ENCODE measurements at places on chromosomes 11 and 22.

- no peak for DNase-seq
Measured at GRCh38 chr22:40042312-40042711, 47.6 kb downstream of the FAM83F start.

DNA sequence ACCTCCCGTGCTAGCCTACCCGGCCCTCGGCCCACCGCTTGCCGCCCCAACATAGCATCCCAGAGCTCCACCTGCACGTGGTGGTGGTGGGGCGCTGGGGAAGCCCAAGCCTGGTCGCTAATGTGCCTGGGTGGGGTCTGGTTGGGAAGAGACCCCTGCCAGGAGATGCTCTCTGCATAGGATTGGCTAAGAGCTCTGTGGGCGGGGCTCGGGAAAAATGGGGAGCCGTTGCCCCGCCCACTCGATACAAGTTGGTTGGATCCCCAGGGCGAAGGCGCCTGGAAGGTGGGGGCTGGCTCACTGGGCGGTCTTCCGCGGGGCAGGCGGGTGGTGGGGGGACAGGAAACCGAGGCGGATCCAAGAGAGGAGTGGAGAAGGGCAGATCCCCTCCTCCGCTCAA lies 7.6 kb downstream of the LRRC10B start:
- no peak for DNase-seq

- peak; percentile 91 for DNase-seq
Measured at GRCh38 chr11:3841426-3842350, 929 bp upstream of the RHOG start.

DNA sequence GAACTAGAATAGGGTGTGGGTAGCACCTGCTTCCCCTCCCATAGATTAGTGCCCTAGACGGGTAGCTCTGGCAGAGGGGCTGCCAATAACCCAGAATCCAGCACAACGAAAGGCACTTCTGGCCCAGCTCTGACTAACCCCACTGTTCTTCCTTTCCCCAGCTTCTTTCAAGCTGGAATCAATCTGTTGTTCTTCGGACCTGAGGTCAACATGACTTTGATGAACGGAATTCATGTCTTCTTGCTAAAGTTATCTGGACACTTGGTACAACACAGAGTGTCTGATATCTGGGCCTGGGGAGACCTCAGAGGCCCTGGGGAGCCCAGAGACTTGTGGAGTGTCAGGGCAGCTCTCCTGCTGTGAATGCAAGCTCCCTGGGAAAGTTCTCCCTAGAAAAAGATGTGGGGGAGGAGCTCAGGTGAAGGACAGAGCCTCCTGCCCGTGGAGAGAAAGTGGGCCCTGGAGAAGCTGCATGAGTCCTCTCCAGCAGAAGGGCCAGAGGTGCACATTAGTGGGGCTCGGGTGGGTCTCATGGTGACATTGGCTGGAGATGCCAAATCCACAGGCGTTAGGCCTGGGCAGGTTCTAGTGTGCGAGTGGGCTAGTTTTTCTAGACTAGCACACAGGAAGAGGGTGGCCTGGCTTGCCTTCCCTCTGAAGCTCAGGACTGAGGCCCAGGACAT lies 6.3 kb downstream of the KCNJ11 start:
- no peak for DNase-seq

- DNase-seq = no peak
Measured at GRCh38 chr22:40605761-40606160, 30.8 kb downstream of the MRTFA start.

DNA sequence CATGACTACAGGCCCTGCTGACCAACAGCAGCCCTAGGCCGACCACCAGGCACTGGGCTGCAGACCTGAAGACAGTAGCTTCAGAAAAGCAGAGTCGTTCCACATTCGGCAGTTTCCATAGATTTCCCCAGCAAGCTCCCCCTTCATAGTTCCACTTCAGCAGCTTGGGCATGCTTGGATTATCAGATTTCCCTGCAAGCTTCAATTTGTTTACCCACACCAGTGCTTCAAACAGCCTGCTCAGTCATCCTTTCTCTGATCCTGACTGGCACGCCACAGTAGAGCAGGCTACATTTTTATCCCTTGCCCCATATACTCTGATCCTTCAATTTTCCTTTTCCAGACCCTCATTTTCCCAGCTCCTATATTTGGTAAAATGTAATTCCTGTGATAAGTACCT lies 51.1 kb upstream of the CFAP300 start:
- DNase-seq = no peak

DNA sequence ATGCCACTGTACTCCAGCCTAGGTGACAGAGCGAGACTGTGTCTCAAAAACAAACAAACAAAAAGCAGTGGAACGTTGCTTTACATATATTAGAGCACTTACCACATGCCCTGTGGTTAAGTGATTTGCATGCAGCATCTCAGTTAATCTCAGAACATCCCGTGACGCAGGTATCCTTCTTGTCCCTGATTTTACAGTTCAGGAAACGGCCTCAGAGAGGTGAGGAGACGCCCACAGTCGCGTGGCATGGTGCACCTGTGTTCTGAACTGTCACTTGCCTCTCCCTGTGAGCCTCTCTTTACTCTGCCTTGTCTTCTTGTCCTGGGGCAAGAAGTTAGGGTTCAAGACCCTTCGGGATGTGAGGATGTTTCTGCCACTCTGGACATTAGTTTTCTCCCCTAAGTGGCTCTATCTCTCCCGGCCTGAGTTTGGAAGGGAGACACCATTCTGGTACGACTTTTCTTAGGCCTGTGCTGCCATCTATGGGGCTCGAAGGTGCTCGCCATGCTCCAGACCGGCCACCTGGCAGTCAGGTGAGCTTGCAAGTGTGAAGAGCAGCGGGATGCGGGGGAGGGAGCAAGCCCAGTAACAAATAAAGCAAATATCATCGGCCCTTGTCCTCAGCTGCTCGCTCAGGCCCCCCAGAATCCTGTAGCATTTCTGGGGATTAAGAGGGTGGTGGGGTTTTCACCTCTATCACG lies 25.6 kb downstream of the YWHAH start:
- DNase-seq = peak; percentile 34

DNA sequence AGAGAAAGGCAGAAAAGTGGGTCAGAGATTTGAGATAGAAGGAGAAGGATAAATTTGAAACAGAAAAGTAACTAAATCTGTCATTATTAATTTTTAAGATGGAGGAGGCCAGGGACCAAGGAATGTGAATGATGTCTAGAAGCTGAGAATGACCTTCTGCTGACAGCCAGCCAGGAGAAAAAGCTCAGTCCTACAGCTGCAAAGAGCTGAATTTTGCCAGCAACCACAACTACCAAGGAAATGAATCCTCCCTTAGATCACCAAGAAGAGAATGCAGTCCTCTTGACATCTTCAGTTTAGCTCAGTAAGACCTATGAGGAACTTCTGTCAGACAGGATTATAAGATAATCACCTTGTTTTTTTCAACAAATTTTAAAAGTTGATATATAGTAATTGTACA lies 538.2 kb downstream of the LRRC4C start:
- DNase-seq = no peak

DNA sequence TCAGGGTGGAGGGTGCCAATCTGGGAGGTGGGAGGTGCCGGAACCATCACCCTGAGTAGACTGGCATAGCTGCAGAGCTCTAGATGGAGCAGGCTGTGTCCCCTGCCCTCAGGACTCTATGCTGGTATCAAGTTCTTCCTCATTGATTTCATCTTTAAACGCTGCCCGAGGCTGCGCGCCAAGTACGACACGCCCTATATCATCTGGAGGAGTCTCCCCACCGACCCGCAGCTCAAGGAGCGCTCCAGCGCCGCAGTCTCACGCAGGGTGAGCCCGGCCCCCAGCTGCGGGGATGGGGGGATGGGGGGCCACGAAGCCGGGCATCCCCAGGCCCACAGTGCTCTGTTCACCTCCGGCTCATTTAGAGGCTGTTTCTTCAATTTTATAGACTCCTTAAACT lies 52.5 kb downstream of the GRAMD4 start:
- no peak for DNase-seq

Measured in stimulated activated CD8-positive, alpha-beta memory T cell treated with anti-CD3 and anti-CD28 coated beads, Interleukin-2, amount 100 ng/mL, for 48 hours (primary cell).